Aorta (tissue), 5 donors: ENCODE measurements at places on chromosomes 4 and X.

- H3K27ac ChIP-seq: no peak overlapping the region
- no peaks in the 10 kb centered on the region for H3K4me1 ChIP-seq
- H3K36me3 ChIP-seq: no peaks in the 10 kb centered on the region
Measured at GRCh38 chrX:127649011-127649410, 403.2 kb downstream of the ACTRT1 start.

GRCh38 chr4:39931441-39931901 is 46.2 kb downstream of the PDS5A start:
- peak overlapping the region; percentile 28 for H3K27ac ChIP-seq
- no peak overlapping the region for H3K4me3 ChIP-seq
- H3K27me3 ChIP-seq: no peaks in the 10 kb centered on the region
- H3K4me1 ChIP-seq: peaks cover 4% of the 10 kb centered on the region
- no peak for DNase-seq

- H3K4me1 ChIP-seq: peaks cover 5% of the 10 kb centered on the region
Measured at GRCh38 chr4:139973616-139974015, 180.4 kb downstream of the MAML3 start.

DNA sequence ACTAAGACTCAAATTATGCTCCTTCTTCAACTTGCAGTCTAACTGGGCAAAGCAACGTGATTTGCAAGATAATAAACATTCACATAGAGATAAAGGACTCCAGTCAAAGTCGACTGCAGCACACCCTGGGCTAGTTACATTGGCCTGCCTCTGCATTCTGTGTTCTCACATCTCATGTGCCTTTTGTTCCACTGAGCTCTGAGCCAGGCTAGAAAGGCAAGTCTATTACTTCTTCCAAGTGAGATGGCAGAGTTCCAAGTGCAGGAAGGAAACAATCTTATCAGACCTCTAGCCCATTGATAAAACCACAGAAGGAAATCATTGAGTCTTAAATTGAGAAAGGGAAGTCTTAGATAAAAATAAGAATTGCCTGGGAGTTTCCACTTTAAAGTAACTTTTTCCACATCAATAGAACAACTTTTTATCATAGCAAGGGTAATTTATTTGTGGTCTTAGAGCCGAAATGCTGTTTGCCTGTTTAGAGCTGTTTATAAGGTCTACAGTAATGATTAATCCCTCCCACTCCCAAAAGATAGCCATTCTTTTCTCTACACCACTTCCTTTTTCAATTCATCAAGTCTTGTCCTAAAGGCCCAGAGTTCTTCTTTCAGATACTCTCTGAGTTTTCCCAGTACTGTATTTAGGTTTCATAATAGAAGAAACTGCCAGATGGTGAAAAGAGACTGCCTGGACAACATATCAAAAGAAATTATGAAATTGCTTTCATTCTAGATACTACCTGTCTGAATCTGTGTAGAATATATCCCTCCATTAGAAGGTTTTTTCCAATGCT is 200.2 kb downstream of the GUCY2F start:
- no peak overlapping the region for H3K27ac ChIP-seq
- no peak for DNase-seq
- no peaks in the 10 kb centered on the region for H3K36me3 ChIP-seq
- H3K4me1 ChIP-seq: no peaks in the 10 kb centered on the region
- H3K27me3 ChIP-seq: no peaks in the 10 kb centered on the region

DNA sequence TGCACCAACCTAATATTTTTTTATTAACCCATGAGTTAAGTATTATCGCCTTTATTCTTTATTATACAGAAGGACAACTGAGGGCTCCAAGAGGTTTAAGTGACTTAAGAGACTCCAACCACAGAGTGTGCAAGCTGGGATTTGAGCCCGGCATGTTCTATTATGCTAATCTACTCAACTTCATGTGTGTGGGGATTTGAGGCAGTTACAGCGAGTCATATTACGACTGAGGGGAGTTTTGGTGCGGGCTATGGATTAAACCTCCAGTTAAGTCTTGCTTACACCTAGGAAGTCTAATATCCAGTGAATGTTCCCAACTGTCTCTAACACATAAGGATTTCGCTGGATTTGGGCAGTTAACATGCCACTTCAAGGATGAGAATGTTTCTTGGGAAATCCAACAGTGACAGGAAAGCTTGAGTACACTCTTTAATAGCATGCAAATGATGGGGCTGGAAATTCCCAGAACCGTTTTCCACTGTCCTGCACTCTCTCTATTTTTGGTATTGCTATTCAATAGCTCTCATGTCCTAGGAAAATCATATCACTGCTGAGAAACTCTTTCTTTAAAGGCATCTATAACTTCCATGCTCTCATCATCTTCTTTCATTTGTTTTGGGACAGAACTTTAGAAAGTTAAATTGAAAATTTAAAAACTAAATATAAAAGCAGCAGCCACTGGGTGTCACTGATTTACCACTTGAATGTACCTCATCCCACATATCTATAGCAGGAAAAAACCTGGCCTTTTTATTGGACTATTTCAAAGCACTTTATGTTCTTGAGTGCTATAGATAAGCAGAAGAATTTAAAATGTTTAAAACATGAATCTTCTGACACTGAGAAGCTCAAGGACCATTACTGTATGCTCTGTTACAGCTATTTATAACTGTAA is 165.1 kb upstream of the TTC29 start:
- no peaks in the 10 kb centered on the region for H3K4me1 ChIP-seq
- H3K4me3 ChIP-seq: no peak overlapping the region
- no peak for DNase-seq
- H3K36me3 ChIP-seq: no peaks in the 10 kb centered on the region

- H3K4me1 ChIP-seq: no peaks in the 10 kb centered on the region
- no peak for DNase-seq
- H3K4me3 ChIP-seq: no peak overlapping the region
- no peaks in the 10 kb centered on the region for H3K27me3 ChIP-seq
- H3K27ac ChIP-seq: no peak overlapping the region
- no peaks in the 10 kb centered on the region for H3K36me3 ChIP-seq
Measured at GRCh38 chr4:14165222-14165920, 537.8 kb upstream of the BOD1L1 start.

GRCh38 chrX:37883196-37883595 is 35.8 kb upstream of the DYNLT3 start:
- no peaks in the 10 kb centered on the region for H3K36me3 ChIP-seq
- peaks cover 3% of the 10 kb centered on the region for H3K4me1 ChIP-seq
- H3K4me3 ChIP-seq: no peak overlapping the region
- no peak overlapping the region for H3K27ac ChIP-seq
- no peaks in the 10 kb centered on the region for H3K27me3 ChIP-seq
- no peak for DNase-seq

- H3K27ac ChIP-seq: no peak overlapping the region
- H3K4me3 ChIP-seq: no peak overlapping the region
- no peaks in the 10 kb centered on the region for H3K27me3 ChIP-seq
- no peaks in the 10 kb centered on the region for H3K4me1 ChIP-seq
- no peaks in the 10 kb centered on the region for H3K36me3 ChIP-seq
- no peak for DNase-seq
Measured at GRCh38 chrX:130631011-130631410, 229.2 kb downstream of the RBMX2 start.

DNA sequence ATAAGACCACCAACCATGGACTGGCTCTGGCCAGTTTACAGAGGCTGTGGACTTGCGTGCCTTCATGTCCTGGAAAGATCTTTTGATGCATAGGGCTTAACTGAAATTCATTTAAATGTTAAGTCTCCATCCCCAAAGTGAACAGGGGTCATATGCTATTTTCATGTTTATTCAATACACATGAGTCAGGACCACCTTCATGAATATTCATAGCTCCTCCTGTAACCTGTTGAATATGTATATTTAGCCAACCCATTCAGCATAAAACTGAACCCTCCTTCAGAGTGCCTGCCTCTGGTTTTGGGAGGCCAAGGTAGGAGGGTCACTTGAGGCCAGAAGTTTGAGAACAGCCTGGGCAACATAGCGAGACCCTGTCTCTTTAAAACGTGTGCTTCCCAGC is 7.1 kb downstream of the CTPS2 start:
- no peak overlapping the region for H3K27ac ChIP-seq
- H3K27me3 ChIP-seq: no peaks in the 10 kb centered on the region
- no peak for DNase-seq

- DNase-seq: peak; percentile 39
- no peaks in the 10 kb centered on the region for H3K36me3 ChIP-seq
- no peak overlapping the region for H3K4me3 ChIP-seq
Measured at GRCh38 chrX:261919-262352, 19.2 kb upstream of the PLCXD1 start.

GRCh38 chr4:18025288-18025687 is 3.7 kb upstream of the LCORL start:
- DNase-seq: no peak
- H3K4me1 ChIP-seq: no peaks in the 10 kb centered on the region
- no peaks in the 10 kb centered on the region for H3K36me3 ChIP-seq
- H3K4me3 ChIP-seq: no peak overlapping the region
- H3K27ac ChIP-seq: no peak overlapping the region

GRCh38 chr4:26942871-26943270 is 82.2 kb downstream of the STIM2 start:
- H3K4me1 ChIP-seq: no peaks in the 10 kb centered on the region
- DNase-seq: no peak
- H3K4me3 ChIP-seq: no peak overlapping the region
- no peak overlapping the region for H3K27ac ChIP-seq

DNA sequence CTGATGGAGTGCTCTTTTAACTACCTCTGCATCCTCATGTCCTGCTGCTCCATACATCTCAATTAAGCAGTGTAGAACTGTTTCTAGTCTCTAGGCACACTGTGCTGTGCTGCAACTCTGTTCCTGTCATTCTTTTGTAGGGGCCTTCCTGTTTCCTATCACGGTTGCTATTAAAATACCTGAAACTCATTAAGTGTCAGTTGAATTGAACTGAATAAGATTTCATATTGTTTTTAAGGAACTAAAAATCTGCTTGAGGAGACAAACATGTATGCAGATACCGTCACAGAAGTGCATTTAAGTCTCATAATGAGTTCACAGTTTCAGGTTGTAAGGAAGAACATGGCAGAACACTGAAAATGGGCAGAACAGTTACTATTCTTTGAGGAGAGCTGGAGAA is 170.1 kb downstream of the LARP7 start:
- no peaks in the 10 kb centered on the region for H3K27me3 ChIP-seq
- peaks cover 3% of the 10 kb centered on the region for H3K4me1 ChIP-seq
- H3K27ac ChIP-seq: no peak overlapping the region

GRCh38 chr4:7189475-7190277 is 2.7 kb upstream of the SORCS2 start:
- H3K4me1 ChIP-seq: no peaks in the 10 kb centered on the region
- no peak overlapping the region for H3K4me3 ChIP-seq
- no peaks in the 10 kb centered on the region for H3K27me3 ChIP-seq
- no peak overlapping the region for H3K27ac ChIP-seq
- no peaks in the 10 kb centered on the region for H3K36me3 ChIP-seq
- peak; percentile 22 for DNase-seq

DNA sequence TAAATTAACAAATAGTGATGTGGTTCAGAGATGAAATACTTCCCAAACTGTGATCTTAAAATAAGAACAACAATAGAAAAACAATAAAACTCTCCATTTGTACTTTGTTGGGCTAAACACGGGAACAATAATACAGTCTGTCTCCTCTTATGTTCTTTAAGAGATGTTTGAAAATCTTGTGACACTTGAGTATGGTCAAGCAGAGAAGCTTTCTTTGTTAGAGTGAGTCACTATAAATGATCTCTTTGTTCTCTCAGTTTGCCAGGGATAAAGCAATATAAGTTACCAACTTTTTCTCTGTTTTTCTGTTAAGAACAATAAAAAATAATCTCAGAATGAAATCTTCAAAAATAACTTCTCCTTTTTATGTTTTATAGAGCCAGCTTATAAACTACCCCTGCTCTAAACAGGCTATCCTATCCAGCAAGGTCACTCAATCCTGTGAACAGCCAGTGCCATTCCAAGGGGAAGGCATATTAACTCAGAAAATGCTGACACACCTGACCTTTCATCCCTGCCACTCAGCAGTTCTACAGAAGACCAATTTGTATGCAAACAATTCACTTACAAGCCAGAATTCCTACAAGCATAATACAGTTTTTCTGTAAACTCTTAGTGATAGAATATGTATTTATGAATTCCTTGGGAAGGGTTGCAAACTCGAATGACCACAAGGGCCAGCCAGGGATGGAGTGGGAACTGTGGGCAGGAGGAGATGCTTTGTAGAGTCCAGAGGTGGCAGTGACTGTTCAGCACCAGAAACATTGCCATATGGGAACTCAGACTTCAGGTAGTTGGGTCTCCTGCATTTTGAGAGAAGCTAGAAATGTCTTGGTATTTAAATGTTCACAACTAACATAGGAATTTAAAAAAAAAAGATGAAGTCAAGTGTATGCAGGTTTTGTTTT is 52.2 kb downstream of the AFM start:
- no peaks in the 10 kb centered on the region for H3K36me3 ChIP-seq
- no peak overlapping the region for H3K4me3 ChIP-seq
- no peak overlapping the region for H3K27ac ChIP-seq
- H3K4me1 ChIP-seq: no peaks in the 10 kb centered on the region
- DNase-seq: no peak
- no peaks in the 10 kb centered on the region for H3K27me3 ChIP-seq

- H3K27me3 ChIP-seq: no peaks in the 10 kb centered on the region
- H3K36me3 ChIP-seq: no peaks in the 10 kb centered on the region
- H3K4me3 ChIP-seq: no peak overlapping the region
- H3K4me1 ChIP-seq: no peaks in the 10 kb centered on the region
Measured at GRCh38 chr4:25588206-25588605, 67.4 kb upstream of the SLC34A2 start.

DNA sequence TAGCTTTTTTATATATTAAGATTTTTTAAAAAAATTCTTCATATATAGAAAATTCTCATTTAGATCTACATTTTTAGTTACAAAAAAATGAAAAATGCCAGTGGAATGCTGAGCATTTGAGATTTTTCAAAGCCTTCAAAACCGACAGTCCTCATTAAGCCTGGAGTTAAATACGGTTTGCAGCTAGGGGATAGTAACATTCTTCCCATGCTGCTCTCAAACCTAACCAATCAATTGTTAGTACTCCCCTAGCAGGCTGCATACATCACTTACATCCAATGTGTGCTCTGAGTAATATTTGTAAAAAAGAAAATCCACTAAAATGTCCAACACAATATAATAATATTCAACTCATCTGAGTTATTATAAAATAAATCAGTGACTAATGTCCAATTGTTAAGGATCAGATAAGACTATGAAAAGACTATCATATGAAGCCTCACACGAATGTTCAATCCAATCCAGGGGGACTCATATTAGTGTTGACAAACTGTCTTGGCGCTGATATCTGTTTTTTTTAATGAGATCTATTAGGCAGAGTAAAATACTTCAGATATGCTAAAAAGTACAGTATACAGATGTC is 227.6 kb upstream of the MAB21L2 start:
- H3K4me1 ChIP-seq: no peaks in the 10 kb centered on the region
- no peak for DNase-seq
- no peak overlapping the region for H3K4me3 ChIP-seq

DNA sequence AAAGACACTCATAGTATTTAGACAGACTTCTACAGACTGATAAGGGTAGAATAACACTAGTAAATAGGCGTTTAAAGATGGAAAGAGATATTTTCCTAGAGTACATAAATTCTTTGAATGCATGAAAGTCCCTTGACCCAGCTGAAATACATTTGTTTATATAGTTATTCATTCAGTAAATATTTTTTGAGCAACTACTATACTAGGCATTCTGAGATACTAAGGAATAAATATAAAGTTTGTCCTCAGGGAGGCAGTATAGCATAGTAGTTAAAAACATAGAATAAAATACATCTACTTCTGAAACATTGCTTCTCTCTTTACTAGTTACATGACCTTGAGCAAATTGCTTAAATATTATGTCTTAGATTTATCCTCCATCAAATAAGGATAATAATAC is 27.4 kb downstream of the HMGN5 start:
- no peak for DNase-seq
- H3K27ac ChIP-seq: no peak overlapping the region
- H3K4me3 ChIP-seq: no peak overlapping the region
- no peaks in the 10 kb centered on the region for H3K36me3 ChIP-seq
- H3K27me3 ChIP-seq: no peaks in the 10 kb centered on the region
